ENCODE measurements at places on chromosomes 3 and 15.

DNA sequence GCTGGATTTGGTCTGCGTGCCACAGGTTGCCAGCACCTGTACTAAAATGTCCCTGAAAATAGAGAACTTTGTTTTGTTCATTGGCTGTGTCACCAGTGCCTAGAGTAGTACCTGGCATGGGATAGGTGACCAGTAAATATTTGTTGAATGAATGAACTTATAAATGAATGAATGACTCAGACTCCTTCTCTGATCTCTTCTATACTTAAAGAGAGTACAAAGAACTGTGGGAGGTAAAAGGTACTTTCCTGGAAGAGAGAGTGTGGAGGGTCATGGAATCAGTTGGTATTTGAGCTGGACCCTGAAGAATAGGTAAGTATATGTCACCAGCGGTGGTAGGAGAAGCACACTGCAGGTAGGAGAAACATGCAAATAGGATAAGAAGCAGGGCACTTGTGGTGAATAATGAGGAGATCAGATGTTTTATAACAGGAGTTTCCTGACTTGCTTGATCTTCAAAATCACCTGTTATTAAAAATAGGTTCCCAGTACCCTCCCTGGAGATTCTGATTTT is 149.4 kb downstream of the LPP start:
- no peak for DNase-seq

- DNase-seq: no peak
Measured at GRCh38 chr3:15325228-15325627, 7.2 kb downstream of the SH3BP5 start.

DNA sequence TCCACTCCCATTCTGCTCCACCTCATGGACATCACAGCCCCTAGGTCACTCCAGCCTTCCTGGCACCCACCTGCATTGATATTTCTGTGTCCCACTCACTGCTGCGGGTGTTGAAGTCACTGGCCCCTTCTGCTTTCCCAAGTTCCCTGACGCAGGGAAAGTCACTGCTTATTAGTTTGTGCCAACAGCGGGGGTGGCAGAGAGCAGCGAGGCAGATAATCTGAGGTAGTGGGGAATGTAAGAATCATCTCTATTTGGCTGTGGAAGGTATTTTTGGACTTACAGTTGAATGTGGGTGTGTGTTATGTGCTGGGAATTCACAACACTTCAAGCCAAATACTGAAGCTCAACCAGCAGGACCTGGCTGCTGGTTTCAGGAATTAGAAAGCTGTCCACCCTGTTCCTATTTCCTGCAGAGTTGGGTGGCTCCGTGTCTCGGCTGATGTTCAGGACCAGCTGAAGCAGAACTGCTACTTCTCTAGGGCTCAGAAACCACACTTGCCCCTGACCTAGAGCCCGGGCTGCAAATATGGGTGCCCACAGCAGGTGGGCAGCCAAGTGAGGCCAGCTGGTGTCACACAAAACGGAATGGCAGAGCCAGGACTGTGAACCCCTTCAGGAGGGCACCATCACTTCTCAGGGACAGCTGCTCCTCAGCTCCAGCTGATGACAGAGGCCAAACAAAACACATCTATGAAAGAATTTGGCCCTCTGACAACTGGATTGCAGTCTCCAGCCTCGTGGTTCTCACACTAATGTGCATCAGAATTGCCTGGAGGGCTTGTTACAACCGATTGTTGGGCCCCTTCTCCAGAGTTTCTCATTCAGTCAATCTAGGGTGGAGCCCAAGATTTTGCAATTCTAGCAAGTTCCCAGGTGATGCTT is 57.7 kb downstream of the SEMA5B start:
- peak; percentile 42 for DNase-seq

DNA sequence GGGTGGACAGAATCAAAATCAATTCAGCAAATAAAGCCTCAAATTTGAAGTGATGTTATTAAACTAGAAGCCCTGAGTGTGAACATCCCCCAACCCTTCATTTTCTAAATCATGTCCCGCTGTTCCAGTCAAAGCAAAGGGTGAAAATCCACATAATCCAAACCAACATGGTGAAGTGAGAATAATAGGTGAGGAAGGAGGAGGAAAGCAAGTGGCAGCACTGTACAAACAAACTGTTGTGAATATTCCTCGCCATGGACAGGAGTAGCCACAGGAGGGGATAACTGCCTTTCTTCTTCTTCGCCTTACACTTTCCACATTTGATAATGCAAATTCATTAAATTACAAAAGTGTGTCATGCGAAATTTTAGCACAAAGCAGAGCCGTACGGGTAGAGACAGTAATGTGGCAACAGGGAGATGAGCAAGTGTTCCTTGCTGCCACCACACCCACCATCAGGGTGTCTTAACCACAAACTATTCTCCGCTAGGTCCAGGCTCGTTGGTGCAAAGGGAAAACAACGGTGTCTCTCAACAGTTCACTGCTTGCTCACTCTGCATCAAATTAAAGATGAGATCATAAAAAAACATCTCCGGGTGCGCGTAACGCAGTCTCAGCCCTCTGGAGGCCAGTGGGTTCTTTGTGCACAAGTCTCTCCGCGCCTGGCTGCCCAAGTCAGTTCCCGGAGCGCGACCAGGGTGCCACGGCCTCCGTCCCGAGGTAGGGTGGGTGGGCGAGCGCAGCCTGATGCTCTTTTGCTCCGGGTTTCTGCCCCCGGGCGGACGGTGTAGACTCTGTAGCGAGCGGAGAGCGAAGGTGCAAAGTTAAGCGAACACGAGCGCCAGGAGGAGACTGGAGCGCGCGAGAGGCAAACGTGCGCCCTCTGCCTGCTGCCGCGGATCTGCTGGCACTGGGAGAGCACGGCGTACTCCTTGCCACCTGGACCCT is 6.7 kb downstream of the EPHA3 start:
- peak; percentile 76 for DNase-seq

Data from heart left ventricle (tissue), 16 donors.